ENCODE measurements at places on chromosomes 3 and 15.

DNA sequence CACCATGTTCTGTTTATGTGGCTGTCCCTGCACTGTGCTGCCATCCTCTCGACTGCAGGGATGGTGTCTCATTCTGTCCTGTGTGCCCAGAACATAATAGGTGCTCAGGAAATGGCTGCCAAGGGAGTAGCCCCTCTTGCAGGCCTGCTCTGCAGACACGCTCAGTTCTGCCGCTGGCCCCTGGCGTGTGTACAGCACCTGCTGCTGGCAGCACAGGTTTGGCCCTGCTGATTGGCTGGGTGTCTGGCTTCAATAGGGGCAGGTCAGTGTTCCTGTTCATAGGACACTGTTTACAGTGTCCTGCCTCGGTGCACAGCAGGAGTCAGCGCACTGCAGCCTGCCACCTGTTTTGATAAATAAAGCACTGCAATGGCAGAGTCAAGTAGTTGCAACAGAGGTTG is 146.9 kb downstream of the DNAJB8 start:
- DNase-seq: no peak

DNA sequence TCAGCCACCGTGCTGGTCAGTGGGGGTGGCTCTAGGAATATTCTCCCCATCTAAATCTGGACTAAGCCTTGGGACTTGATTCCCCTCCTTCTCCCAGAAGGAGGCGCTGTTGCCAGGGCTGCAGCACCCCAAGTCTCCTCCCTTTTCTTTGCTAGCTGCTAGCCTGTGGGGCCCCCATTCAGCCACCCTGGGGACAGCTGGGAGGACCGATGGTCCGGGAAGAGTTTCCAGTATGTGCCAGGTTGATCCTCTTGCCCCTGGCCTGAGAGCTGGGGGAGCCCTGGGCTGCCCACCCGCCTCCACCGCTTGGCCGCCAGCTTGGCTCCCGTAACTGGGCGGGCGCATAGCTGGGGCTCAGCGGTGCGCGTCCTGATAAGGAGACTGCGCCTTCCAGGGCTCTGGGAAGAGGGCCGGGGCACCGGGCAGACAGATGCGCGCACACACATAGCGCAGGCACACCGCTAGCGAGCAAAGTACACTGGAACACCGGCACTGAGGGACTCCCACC is 4.2 kb downstream of the SMAD6 start:
- DNase-seq: no peak

DNA sequence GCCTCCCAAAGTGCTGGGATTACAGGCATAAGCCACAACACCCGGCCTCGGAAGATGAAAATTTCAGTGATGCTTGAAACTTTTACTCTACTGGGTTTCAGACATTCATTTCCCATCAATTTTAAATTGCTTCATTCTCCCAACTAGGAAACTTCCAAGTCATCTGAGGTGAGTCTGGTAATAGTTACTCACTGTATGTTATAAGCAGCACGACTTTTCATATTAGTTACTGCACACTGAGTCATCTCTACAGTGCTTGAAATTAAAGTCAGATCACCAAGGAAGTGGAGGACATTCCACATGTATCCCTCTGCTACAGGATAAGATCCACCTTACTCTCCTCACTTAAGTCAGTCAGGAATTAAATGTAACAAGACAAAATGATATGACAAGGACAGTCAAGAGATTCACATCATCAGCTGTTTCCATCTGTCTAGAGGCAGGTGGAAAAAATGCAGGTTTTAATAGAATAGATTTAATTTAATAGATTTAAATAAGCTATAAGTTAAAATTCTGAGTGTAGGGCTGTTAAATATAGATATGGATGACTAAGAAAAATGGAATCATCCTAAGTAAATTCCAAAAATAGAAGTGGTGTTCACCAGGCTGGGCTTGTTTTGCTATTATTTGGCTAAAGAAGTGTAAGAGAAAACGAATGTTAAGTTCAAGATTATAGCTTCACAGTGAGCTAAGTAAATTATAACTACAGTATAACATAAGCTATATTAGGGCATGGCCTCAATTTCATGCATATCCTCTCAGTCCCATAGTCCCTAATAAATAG is 104.4 kb downstream of the TMCO5A start:
- DNase-seq: no peak

- no peak for DNase-seq
Observed at GRCh38 chr3:195405651-195406050, 37.2 kb downstream of the ACAP2 start.

- DNase-seq: no peak
Observed at GRCh38 chr15:93418566-93418965, 329.6 kb upstream of the RGMA start.

DNA sequence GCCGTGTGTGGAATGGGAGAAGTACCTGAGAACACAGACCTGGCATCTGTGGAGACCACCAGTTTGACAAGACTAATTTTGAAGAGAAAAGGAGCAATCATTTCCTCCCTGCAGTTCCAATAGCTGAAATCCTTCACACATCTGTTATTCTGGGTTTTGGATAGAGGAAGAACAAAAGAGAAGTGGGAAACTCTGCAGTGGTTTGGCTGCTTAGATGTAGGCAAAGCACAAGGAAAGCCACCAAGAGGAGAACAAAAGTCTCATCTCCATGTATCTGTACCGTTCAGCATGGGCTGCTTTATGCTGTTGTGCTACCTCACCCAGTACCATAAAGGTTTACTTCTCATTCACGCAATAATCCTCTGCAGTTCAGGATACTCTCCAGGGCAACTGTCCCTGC is 153.1 kb upstream of the COL8A1 start:
- no peak for DNase-seq

- peak; percentile 39 for DNase-seq
Observed at GRCh38 chr3:33030802-33031201, 66.1 kb downstream of the GLB1 start.

DNA sequence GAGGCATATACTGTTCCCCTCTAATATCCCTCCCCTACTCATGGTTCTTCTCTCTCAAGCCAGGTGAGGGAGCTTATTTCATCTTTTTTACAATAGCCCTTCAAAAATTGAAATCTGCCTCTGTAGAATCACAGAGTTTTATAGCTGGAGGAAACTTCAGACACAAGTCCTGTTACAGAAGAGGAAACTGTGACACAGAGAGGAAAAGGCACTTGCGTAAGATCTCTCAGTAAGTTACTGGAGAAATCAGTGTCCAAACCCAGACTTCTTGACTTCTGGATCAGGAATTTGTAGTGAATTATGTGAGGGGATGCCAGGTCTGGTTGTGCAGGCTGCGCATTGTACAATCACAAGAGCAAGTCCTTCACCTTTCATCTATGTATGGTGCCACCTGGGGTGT is 4.6 kb downstream of the FGD5 start:
- DNase-seq: no peak

DNA sequence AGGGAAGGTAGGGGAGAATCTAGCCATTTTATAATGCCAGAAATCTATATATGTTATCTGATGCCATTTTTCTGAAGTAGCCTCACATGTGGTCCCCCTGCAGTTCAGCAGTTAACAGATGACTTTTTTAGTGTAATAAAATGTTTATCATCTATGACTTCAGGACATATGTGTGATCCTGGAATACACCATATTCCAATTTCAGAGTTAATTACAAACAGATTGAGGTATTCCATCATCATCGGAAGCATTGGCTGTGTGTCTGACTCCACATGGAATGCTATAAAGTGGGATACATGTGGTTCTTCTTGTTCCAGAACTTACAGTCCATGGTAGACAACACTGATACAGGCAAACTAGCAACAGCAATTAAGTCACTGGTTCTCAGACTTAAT is 45.9 kb upstream of the LIMD1 start:
- no peak for DNase-seq

- no peak for DNase-seq
Observed at GRCh38 chr3:3355442-3355841, 176.0 kb upstream of the CRBN start.

- no peak for DNase-seq
Observed at GRCh38 chr3:30017901-30018300, 588.5 kb upstream of the TGFBR2 start.

- no peak for DNase-seq
Observed at GRCh38 chr15:20106026-20106425, 435.6 kb downstream of the GOLGA6L6 start.

GRCh38 chr15:77495838-77496596 is 75.3 kb downstream of the HMG20A start:
- DNase-seq: no peak

GRCh38 chr15:52020221-52021085 is 1.4 kb downstream of the MAPK6 start:
- DNase-seq: no peak

GRCh38 chr3:138567403-138567802 is 26.7 kb downstream of the CEP70 start:
- no peak for DNase-seq

DNA sequence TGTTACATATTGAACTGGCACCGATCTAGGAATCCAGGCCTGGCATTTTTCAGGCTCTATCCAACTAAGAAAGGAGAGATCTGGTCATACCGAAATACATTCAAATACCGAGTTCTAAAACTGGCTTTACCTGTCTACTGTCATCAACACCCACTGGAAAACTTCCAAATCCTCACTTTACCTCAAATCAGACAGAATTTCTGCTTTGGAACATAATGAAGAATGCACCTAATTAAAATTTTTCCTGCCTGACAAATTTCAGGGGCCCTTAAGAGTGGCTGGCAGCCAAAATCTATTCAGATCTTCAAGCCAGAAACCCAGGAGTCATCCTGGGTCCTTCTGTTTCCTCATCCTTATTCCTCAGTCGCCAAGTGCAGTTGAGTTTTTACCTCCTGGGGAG is 198.6 kb upstream of the FEZF2 start:
- DNase-seq: no peak

DNA sequence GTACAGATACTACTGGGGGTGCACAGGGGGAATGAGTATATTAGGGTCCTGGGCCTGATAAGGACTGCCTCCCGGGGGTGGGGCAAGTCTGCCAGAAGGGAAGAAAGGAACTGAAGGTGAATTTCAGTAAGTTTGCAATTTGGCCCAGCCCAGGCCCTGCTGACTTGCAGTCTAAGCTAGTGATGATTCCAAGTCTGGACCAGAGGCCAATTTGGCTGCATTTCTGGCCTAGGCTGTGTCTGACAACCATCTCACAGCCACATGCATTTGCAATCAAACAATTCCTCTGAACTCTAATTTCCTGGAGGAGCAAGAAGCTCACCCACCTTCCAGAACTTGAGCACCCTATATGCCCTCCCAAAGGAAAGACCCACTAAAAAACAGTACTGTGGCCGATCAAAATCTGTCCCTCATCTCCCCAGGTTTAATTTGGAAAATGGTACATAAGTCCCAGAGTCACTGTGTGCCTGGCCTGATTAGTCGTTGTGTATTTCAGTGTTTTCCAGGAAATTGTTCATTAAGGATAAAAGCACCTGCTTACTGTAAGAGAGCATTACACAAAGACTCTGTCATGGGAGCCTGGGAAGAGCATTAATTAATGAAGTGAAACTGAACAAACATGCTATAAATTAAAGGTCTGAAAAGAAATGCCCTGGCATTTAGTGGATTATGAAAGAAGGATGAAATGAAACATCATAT is 114.5 kb downstream of the MEGF11 start:
- DNase-seq: no peak

- DNase-seq: no peak
Observed at GRCh38 chr15:63640146-63640545, 43.0 kb downstream of the FBXL22 start.

- no peak for DNase-seq
Observed at GRCh38 chr3:130671545-130672312, 74.9 kb downstream of the PIK3R4 start.

- no peak for DNase-seq
Observed at GRCh38 chr3:46947546-46947901, 29.0 kb downstream of the CCDC12 start.

- DNase-seq: peak; percentile 10
Observed at GRCh38 chr3:68876112-68876713, 56.1 kb downstream of the TAFA4 start.

- no peak for DNase-seq
Observed at GRCh38 chr15:89349206-89349558, 14.6 kb upstream of the POLG start.

DNA sequence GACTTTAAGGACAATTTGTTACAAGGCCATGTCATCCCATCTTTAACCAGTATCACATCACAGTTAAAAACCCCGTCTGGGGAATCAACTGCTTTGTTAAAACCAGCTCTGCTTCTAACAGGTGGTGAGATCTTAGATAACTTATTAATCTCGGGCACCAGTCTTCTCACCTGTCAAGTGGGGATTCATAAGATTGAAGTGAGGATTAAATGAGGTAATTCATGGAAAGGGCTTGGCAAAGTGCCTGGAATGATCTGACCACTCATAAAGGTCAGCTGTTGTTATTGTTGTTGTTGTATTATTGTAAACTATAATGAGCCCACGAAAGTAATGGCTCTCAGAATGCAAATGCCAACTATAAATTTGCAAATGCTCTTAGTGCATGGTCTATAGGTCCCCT is 30.1 kb upstream of the SLC24A5 start:
- DNase-seq: no peak

DNA sequence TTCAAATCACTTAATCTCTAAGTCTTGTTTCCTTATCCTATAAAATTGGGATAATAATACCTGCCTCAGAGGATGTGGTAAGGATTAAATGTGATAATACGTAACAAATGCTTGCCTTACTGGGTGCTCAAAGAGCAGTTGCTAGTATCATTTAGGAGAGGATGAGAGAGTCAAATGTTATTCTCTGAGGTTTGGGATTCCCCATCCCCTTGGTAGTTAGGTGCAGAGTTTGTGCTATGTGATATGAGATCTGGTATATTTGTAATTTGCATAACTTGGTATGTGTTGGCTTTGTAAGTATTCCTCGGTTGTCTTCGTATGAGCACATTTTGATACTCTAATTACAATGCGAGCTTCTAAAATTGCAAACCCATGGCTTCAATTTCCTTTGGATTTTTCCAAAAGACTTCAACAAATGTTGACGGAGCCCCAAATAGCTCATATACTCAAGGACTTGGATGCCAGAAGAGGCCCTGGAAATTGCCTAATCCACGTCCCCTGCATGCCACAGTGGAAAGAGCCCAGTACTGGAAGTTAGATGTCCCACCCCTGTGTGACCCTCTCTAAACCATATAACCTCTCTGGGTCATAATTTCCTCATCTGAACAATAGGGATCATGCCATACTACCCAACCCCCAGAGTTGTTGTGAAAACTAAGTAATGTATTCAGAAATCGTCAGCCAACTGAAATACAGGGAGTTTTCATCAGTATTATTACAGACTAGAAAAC is 85.0 kb downstream of the FBN1 start:
- DNase-seq: no peak

- DNase-seq: no peak
Observed at GRCh38 chr3:31947671-31948091, 33.4 kb downstream of the OSBPL10 start.

DNA sequence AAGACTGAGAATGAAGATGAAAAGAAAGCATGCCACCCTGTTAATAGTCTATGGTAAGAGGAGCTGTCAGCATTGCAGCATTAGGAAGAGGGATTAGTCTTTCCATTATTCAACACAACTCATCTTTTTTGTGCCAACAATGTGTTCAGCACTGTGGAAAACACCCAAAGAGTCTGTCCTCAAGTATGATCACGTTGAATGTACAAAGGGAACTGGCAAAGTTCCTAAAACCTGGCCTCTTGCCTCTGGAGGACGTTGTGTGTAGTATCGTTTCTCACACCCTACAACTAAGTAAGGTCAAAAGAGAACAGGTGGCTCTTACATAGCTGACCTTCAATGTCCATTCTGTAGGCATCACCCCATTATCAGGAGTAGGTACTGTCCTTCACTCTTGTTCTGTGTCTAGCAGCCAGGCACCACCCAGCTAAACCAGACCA is 147.9 kb upstream of the THBS1 start:
- no peak for DNase-seq

- DNase-seq: no peak
Observed at GRCh38 chr15:35151782-35152181, 66.7 kb upstream of the NANOGP8 start.
